ENCODE measurements at places on chromosomes 6 and 20. TPM values are rescaled to one million over a fixed set of nuclear protein-coding genes. Genes with fewer than 3 reads are reported as not detected.

- no peak for DNase-seq
These were observed 3.2 kb downstream of the SULF2 start for GRCh38 chr20:47782076-47782475.

GSTA1 gene
- 7.9 TPM for total RNA-seq

PRDM13 gene
- total RNA-seq = not detected

- DNase-seq = no peak
These were observed 5.6 kb downstream of the ARID1B start for GRCh38 chr6:156782691-156783320.

- peak; percentile 48 for DNase-seq
These were observed 105.1 kb upstream of the CNKSR3 start for GRCh38 chr6:154615483-154616025.

GRCh38 chr20:45576995-45577394 is 2.1 kb downstream of the WFDC8 start:
- DNase-seq = no peak

GRCh38 chr6:144920391-144920961 is 635.3 kb downstream of the UTRN start:
- no peak for DNase-seq

GRCh38 chr6:139126255-139126654 is 8.6 kb upstream of the HECA start:
- no peak for DNase-seq

GRCh38 chr6:131159578-131159977 is 24.3 kb downstream of the AKAP7 start:
- DNase-seq = no peak

DNA sequence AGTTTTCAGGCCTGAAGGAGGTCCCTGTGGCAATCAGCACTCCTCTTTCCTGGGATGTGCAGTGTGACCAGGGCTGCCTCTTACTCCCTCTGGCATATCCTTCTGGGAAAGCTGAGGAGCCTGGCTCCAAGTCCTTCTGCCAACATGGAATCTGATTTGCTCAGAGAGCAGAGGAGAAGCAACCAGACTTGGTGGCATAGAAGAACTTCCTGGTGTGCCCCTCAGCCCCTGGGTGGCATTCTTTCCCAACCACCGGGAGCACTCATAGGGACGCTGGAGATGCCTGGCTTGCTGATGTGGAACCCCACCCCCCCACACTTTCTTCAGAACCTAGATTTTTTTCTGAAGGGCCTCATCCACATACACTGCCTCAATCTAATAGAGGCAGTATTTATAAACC is 107.6 kb upstream of the TRAF3IP2 start:
- no peak for DNase-seq

- DNase-seq = no peak
These were observed 45.1 kb upstream of the MCM9 start for GRCh38 chr6:118980063-118980462.

FAM162B gene
- 2.2 TPM for total RNA-seq

DNA sequence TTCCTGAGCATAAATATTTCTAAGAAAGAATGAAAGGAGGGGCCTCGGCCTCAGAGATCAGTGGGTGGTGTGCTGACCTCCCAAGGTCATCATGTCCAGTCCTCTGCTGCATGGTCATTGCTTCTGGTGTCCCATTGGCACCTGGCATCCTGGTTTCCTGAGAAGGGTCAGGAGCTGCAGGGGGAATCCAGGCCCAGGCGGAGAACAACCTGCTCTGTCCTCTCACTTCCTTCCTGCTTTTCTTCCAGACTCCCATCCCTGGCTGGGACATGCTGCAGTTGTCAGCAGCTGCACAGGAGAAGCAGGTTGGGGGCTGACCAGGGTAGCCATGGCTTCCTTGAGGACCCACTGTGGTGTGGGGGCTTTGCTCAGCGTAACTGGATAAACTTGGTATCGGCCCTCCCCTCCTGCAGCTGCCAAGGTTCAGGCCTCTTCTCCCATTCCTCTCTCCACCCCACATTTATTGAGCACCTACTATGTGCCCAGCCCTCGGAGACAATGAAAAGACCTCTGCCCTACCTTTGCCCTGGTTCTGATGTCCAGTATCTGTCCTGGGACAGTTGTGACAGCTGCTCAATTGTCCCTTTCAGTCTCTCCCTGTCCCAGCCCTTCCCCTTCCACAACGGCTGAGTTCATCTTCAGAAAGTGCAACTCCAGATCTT is 155.2 kb downstream of the CEBPB start:
- no peak for DNase-seq

MATN4 gene
- not detected for total RNA-seq

BANF2 gene
- not detected for total RNA-seq

DNA sequence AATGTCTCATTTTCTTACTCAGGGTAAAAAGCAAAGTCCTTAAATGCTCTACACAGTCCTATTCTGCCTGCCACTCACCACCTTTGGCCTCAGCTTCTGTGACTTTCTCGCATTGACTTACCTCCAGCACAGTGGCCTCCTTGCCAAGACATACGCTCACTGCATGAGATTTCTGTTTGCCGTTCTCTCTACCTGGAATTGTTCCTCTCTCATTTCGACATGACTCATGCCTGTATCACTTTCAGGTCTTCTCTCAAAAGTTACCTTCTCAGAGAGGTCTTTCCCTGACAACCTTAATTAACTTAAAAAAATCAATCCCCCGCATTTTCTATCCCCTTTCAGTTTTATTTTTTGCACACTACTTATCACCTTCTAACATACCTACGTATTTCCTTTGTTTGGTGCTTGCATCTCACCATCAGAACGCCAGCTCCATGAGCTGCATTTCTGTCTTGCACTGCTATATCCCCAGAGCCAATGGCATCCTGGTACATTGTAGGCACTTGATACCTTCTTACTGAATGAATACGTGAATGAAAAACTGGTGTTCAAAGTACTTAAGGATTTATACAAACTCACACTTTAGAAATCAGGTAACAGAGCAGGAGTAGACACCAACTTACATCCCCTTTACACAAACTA is 24.5 kb downstream of the TENT5A start:
- DNase-seq = no peak

CRISP3 gene
- total RNA-seq = 10.2 TPM

PACSIN1 gene
- total RNA-seq = not detected

DNA sequence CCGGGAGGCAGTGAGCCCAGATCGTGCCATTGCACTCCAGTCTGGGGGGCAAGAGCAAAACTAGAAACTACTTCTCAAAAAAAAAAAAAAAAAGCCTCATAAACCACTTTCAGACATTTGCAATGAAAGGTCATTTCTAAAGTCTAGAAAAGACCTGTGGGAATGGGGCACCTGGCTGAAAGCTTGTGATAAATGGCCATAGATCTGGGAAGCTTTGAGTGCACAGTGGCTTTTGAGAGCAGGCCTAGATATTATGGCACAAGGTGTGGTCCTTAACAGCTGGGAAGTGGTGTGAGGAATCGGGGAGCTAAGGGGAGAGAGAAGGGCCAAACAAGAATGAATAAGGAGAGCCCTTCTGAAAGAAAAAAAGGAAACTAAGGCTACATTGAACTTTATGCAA is 33.2 kb downstream of the ID4 start:
- no peak for DNase-seq

SERINC3 gene
- total RNA-seq = 86.5 TPM

DNA sequence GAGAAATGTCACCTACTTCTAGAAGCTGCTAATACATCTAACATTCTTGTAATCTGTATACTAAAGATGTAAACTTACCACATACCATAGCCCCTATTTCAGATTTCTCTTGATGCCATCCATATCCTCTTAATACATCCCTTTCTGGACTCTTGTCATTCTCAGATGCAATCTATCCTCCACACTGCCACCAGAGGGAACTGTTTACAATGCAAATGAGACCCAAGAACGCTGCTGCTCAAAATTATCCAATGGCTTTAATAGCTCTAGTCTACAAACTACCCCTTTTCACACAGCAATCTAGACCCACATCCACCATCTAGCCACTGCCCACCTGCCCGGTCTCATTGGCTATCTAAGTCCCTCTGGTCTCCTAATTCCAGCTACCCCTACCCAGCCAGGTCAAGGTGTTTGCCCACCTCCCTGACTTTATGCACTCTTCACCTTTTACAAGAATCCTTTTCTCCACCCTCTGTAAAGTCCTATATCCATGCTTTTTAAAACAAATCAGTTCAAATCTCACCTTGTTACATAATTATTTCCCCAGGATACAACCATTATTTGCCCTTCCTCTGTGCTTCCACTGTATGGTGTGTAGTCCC is 14.8 kb downstream of the FAXC start:
- no peak for DNase-seq

DNA sequence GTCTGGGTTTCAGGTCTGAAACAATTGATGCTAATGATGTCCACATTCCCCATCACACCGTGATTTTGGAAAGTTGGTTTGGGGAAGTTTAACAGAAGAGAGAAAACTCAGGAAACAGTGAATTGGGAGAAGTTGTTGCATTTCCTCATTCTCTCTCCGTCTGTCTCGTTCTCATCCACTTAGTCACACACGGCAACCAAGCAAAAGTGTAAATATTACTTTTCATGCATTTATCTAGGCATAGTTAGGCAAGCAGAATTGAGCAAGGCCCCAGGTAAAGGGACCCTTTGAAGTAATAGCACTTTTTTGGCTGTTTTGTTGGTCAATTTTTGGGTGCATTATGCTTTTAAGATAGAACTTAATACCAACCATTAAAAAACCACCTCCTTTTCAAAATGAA is 137.0 kb upstream of the SULF2 start:
- no peak for DNase-seq

DNA sequence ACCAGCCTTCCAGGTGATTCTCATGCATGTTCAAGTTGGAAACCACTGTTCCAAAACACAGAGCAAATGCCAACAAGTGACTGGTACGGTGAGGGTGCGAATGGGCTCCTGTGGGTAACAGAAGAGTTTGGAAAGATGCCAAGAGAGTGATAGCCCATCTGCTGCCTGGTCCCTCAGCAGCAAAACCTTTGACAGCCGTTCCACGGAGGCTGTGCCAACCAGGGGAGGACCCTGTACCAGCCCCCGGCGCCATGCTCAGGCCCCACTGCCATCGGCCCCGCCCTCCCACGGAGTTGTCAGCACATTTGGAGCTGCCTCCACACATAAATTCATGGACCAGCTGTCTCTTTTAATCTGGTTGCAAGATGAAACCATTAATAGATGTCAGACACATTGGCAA is 4.4 kb upstream of the PTPRT start:
- no peak for DNase-seq

SPATS1 gene
- not detected for total RNA-seq

- DNase-seq = no peak
These were observed 158.1 kb upstream of the B3GAT2 start for GRCh38 chr6:71114986-71115385.

GRCh38 chr6:170006071-170006899 is 254.9 kb downstream of the ERMARD start:
- no peak for DNase-seq

DNA sequence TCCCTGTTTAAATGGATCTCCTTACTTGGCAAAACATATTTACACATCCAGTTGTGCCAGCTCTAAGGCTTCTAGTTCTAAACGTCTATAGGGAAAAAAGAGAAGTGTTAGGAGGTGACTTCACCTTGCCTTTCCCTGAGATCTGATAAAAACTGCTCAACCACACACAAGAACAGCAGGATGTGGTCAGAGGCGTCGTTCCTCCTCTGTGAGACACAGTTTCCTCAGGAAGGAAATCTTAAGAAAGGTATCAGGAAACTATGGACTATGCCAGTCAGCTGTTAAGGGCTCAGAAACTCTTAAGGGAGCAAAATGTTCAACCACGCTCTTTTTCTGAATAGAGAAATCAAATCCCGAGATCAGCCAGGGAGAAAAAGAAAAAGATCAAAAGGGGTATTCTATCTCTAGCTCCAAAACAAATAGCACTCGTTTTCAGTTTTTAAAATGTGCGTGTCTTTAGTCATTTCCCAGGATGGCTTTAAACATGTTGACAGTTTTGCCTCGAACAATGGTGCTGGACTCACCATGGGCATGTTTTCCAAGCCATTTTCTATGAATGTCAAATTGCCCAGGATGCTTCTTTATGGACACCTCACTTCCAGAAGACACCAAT is 154.5 kb downstream of the HACE1 start:
- DNase-seq = no peak

GRCh38 chr6:358847-359246 is 32.7 kb upstream of the IRF4 start:
- DNase-seq = no peak

- DNase-seq = no peak
These were observed 270.5 kb downstream of the NRN1 start for GRCh38 chr6:5736016-5736738.

DNA sequence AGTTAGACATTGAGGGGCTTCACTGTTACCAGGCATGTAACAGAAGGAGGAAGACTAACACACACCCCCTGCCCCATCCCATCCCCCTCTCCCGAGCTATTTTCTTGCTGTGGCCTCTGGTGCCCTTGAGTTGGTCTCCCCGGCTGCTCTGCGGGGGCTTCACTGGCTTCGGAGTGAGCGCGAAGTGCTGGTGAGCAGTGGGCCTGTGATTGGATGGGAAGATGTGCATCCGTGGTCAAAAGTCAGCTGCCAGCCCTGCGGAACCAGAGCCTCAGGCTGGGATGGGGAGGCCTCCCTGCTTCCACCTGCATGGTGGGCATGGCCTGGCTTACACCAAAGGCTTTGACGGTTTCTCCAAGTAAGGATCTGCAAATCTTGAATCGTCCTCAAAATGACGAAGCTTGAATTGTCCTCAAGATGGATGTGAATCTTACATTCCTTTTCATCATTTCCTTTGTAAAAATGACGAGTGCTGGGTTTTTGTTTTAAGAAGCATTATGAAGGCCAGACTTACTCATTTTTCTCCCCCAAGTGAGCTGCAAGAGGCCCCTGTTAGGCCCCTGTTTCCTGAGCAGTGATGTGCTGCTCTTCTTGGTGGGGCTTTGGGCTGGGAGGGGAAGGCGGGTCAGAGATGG is 23.7 kb downstream of the SPATA2 start:
- no peak for DNase-seq

- DNase-seq = no peak
These were observed 54.4 kb upstream of the PNRC1 start for GRCh38 chr6:89026151-89026550.

DNA sequence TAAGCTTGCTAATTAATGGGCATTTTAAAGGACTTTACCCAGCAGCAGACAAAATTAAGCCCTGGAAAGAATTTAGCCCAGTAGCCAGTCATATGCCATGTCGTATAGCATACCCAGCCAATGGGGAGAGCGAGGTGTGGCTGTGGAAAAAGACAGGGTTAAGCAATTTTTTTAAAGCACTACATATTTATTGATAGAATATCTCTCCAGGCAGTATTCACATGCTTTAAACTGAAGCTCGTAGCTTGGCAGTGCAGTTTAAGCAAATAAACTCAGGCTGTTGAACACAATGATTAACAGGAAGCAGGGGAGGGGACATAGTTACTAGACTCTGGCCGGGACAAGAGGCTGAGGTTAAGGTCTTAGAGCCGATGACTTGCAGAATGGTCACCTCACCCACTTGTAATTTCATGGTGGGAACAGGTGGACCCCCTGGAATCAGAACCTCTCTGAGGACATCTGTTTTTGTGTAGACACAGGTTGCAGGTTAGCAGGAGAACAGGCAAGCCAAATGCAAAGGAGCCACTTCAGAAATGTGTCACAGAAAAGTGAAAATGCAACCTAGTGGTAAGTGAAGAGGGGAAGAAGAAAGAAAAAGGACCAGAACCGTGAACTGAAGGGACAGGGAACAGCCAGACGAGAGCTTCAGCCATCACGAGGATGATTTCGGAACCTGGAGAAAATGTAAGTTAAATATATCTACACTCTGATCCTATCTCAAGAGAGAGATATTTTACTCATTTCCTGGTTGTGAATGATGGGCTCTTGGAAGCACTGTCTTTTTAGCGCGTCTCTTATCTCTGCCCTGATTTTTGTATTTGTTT is 7.2 kb downstream of the GCNT2 start:
- no peak for DNase-seq

Measured in ovary (tissue), 10 donors.